ENCODE measurements at places on chromosomes 4 and X.

DNA sequence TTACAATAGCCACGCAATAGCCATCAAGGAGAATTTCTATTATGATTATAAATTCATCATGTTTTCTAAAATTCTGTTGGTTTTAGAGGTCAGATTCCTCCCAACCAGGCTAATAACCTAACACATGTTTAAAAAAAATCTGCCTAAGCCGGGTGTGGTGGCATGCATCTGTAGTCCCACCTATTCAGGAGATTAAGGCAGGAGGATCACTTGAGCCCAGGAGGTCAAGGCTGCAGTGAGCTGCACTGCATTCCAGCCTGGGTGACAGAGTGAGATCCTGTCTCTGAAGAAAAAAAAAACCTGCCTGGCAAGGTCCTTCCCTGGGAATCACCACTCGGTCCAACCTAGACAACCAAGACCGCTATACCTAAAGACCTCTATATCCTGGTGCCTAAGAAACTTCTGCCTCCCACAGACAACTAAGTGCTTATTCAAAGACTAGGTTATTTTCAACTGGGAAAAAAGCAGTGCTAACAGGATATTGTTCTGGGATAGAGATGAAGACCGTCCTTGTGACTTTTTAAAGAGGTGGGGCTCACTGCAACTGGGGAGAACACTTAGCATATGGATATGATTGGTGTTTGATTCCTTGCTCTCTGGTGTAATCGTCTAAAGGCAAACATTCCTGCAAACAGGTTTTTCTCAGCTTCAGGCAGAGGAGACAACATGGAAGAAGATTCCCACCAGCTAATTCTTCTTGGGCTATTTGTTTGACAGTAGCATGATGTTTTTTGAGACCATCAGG lies 18.2 kb downstream of the ATP1B4 start:
- DNase-seq = no peak

GRCh38 chr4:140856621-140857062 lies 100.5 kb upstream of the TBC1D9 start:
- DNase-seq = no peak

- DNase-seq = no peak
Measured at GRCh38 chr4:34492414-34492813, 1751.9 kb downstream of the ARAP2 start.

- no peak for DNase-seq
Measured at GRCh38 chr4:116598980-116599789, 486.2 kb downstream of the TRAM1L1 start.

DNA sequence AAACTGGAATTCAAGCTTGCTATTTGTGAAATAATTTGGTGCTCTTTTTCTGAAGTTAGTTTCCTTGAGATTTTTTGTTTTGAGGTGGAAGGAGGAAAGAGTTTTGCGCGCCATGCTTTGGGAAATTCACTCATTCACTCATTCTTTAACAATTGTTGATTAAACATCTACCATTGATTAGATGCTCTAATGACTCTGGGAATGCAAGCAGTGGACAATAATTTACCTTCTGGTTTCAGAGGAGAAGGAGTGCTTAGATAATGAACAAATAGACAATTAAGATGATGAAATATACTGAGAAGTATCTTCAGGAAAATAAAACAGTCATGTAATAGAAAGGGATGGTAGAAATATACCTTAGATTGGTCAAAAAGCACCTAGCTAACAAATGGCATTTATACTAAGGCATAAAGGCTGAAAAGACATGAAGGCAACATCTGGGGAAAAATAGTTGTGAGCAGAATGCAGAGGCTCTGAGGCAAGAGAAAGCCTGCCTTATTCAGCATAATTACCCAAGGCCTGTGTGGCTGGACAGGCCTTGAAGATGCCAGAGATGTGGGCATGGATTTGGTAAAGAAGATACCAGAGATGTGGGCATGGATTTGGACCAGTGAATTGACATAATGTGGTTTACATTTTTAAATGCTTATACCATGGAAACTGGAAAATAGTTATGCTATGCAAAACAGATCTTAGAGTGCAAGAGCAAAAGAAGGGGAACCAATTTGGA lies 2.7 kb upstream of the COMMD8 start:
- DNase-seq = no peak

Data from CD4-positive, alpha-beta T cell treated with Interleukin-4 for 4 hours (primary cell).